ENCODE measurements at places on chromosomes 3 and 15.

- no peak for DNase-seq
These were observed 11.1 kb upstream of the TMED3 start for GRCh38 chr15:79299841-79300235.

- DNase-seq: no peak
These were observed 143.7 kb downstream of the NR1D2 start for GRCh38 chr3:24088782-24089181.

GRCh38 chr3:53694666-53695323, 151.4 kb downstream of the CHDH start:
- no peak for DNase-seq

GRCh38 chr3:160257606-160258005, 32.4 kb downstream of the C3orf80 start:
- no peak for DNase-seq

GRCh38 chr3:195087328-195087727, 183.6 kb downstream of the XXYLT1 start:
- DNase-seq: no peak

GRCh38 chr3:14725564-14726440, 50.9 kb downstream of the C3orf20 start:
- no peak for DNase-seq

DNA sequence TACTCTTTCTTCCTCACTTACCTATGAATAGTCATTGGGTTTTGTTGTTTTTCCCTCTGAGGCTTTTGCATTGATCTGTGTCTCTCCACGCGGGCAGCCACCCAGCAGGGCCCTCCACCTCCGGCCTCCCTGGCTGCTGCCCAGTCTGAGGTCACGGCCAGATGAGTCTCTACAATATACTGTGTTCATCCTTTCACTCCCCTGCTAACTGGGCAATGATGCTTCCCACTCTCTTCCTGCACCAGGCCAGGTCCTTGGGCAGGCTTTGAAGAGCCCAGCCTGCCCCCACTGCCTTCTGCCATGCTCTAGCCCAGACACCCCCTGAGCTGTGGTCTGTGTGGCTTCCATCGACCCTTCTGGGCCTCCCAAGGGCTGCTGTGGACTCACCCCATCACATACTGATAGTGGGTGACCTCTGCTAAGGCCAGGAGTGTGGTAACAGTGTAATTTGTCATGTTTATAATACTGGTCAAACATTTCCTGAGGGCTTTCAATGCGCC, 18.0 kb downstream of the PDIA5 start:
- no peak for DNase-seq

GRCh38 chr3:50345586-50346234, at the start of gene ZMYND10:
Gene ZMYND10 (minus strand): TSS chr3:50345732. CDS start chr3:50345579, 153 bp downstream.
- no peak for DNase-seq

DNA sequence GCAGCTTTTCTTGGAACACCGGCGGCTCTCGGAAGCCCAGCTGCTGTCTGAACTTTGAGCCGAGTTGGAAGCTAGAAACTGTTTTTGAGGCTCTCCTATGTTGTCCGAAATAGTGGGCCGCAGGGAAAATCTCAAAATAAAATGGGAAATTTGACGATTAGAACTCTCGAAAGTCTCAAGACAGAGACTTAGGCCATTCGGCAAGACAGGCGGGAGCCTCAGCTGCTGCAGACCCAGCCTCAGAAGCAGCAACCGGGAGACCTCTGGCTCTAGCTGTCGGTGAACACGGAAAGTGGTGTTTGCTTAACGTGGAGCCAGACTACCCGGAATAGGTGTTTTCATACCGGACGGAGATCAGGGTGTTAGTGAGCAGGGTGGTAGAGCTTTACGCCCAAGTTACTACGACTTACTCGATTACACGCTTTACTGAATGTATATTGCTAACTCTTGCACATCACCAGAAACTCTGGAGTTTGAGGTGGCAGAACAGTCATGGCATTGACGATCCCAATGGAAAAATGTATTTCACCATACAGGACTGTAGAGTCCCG, 357 bp upstream of the MAN2C1 start:
- no peak for DNase-seq

DNA sequence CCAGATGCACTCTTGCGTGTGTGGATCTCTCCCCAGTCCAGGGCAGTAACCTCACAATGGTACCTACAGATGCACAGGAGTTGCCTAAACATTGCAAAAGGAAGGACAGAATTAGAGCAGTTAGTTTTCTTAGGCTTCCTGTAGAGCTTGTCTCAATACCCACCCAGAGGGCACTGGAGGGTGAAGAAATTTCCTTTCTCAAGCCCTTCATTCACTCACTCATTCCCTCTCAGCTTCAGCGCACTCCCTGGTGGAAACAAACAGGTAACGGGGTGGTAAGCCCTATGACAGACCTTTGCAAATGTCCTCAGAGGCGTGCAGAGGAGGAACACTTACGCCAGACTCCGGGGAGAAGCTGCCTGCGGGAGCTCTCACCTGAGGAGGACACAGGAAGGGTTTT, 267.4 kb upstream of the HES1 start:
- DNase-seq: no peak

GRCh38 chr3:73094129-73094528, 32.7 kb downstream of the EBLN2 start:
- DNase-seq: no peak

GRCh38 chr15:98682992-98683701, 34.8 kb downstream of the IGF1R start:
- DNase-seq: no peak

DNA sequence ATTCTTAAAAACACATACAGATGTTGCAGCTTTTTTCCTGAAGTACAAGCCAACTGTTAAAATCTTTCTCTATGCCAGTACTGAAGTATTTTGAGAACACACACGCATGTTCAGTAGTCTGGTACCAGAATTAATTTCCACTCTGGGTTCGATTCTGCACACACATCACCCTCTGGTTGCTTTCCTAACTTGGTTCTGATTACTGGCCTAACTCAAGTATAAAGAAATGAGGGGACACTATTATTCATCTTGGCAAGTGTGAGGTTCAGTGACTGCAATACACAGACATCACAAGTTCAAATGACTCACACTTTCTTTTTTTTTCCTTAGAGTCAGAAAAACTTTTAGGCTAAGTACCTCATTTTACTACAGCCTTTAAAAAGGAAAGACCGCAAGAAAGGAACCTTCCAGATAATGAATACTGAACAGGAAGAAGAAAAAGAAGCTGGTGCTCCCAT, 37.4 kb upstream of the LDHAL6B start:
- peak; percentile 76 for DNase-seq

DNA sequence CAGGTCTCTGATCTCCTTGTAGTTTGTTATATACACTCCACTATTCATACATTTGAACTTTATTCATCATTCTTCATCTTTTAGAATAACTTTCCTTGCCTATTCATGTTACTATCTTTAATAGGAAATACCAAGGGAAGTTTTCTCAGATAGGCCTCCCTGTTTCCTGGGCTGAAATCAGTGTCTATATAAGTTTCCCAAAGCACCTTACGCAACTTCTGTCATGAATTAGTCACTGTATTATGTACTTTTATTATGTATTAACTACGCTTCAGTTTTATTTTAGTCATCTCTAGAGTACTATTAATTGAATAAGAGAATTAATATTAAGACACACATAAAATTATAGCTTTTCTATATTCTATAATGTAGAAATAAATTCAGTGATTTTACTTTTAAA, 1481.5 kb downstream of the OTOL1 start:
- DNase-seq: no peak

DNA sequence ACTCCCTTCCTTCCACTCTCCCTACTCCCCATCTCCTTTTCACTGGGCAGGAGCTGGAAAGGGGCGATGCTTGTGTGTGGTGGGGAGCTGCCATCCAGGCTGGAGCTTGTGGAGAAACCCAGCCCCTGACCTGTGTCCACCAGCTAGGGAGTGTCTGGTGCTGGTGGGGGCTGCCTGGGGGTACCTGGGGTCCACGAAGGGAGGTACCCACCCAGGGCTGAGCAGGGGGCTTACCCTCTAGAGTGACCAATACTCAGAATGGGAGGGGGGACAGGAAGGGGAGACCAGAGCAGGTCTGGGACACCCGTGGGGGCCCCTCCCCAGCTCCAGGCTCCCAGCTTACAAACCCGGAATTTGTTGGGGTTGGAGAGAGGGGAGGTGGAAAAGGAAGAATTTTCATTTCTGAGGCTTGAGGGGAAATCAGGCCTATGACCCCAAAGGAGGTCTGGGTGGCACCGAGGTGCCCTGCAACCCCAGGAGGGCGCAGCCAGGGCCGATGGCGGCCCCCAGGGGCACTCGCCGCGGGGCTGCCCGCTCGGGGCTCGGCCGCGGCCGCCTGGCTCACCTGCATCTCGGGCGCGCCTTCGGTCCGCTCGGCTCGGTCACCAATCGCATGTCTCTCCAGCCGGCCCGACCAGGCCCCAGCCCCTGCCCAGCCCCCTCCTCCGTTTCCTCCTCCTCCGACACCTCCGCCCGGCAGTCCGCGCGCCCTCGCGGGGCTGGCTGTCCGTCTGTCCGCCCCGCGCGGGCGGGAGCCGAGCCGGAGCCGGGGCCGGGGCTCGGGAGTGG, 773 bp downstream of the LINGO1 start:
- DNase-seq: no peak

- DNase-seq: no peak
These were observed 144.5 kb downstream of the ATP10A start for GRCh38 chr15:25718597-25718996.

- no peak for DNase-seq
These were observed 225.3 kb upstream of the EPHA3 start for GRCh38 chr3:88882121-88882520.

DNA sequence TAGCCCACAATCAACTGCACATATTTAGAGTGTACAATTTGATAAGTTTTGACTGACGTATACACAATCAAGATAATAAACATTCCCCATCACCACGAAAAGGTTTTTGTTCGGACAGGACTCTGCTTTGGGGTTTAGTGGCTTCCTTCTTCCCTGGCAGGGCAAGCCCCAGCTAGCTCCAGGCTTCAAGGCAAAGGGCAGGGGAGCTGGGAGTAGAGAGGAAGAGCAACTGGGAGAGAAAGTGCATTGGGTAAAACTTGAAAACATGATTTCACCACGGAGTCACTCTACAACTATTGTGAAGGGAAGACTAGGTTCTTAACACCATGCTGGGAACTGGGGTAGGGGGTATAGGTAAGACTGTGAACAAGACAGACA, 185.1 kb upstream of the UBE2E1 start:
- DNase-seq: no peak

DNA sequence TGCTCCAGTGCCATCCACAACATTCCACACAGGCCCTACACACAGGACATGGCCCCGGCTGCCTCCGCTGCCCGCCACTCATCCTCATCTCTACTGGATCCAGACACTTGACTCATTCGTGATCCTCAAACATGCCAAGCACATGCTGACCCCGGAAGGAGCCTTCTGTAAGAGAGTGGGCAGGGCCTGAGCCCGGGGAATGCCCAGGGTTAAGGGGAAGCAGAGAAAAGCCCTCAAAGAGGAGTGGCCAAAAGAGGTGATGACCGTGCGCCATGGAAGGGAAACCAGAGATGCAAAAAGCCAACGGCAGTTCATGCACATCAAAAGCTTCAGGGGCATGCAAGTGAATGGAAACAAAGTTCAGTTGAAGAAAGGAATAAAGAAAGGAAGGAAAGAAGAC, 46.1 kb downstream of the RFTN1 start:
- no peak for DNase-seq

DNA sequence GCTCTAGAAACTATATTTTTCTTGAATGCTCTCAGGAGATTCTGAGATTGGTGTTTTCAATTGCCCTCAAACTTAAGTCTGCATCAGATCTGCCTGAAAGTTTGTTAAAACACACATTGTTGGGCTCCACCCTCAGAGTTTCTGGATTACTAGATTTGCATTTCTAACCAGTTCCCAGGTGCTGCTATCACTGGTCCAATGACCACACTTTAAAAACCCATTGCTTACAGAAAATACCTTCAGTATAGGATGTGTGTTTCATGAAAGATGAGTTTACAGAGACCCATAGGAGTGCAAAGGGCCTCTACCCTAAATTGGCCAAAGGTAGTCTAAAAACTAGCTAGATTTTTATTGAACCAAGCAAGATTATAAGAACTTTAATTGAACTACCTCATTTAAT, 17.8 kb downstream of the GRM7 start:
- DNase-seq: no peak

DNA sequence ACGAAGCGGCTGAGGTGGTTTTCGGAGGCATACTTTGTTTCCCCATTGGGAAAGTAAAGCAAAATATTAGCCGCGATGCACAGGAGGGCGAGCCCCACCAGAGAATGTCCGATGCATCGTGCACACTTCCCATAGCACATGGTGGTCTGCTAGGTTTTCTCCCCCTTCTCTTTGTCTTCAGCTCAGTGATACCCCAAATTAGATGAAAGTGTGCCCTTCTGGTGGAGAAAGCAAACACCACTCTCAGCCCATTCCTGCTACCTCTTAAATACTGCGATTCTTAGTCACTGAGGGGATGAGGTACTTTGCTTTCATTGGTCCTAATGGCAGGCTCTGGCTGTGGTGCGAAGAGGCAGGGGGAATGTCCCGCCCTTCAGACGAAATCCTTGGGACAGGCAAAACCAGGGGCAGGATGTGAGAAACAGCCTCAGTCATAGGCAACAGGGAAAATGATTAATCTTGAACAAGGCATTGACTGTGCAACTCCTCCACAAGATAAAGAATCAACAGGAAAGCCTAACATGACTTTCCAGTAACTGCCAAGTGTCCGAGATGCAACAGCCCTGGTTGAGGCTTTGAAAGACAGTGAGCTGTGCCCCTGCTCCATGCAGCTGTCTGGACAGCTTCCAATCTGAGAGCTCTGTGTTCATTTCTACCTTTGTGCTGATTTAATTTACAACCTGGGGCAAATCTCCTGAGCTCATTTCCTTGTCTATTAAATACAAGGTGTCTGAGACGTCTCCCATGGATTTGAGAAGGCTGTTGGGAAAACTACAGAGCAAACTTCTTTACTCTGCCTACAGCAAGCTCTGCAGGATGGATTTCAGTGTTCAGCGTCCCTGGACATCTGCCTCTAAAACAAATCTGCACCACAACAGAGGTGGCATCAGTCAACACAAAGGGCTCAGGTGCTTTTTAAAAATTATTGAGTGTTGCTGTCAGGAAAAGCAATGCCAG, at the start of gene TM4SF1:
Gene TM4SF1 (minus strand): TSS at position 242 of the 957 bp plus-strand sequence. CDS start 102 bp downstream, at position 140.
- DNase-seq: peak; percentile 87

- DNase-seq: no peak
These were observed 213.1 kb upstream of the LRRFIP2 start for GRCh38 chr3:37387462-37387861.

GRCh38 chr15:82699726-82700125, 9.9 kb downstream of the AP3B2 start:
- DNase-seq: no peak

DNA sequence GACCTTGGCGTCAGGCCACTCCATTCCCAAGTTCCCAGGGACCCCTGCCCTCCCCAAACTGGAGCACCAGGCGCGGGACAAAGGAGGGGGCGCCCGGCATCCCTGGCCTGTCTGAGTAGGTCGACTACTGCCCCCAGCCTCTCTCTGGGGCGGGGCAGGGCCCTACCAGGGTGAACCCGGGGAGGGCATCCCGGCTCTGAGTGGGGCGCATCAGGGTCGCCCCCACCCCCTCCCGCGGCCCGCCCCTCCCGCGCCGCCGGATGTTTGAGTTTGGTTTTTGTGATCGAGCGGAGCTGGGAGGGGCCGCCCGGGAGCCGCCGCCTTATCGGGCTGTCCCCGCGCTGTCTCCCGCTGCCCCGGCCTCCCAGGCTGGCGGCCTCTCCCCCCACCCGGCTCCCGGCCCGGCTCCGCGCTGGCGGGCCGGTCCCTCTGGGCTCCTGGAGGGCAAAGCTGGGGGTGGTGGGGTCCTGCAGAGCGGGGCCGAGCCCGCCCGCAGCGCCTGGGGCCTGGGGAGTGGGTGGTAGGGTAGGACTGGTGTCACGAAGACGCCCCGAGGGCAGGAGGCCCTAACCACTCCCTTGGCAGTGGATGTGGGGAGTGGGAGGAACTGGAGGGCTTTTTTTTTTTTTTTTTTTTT, 47.2 kb upstream of the SMAD6 start:
- DNase-seq: no peak

Data from skeletal muscle cell (primary cell).